ENCODE measurements at places on chromosomes 2 and 18.

DNA sequence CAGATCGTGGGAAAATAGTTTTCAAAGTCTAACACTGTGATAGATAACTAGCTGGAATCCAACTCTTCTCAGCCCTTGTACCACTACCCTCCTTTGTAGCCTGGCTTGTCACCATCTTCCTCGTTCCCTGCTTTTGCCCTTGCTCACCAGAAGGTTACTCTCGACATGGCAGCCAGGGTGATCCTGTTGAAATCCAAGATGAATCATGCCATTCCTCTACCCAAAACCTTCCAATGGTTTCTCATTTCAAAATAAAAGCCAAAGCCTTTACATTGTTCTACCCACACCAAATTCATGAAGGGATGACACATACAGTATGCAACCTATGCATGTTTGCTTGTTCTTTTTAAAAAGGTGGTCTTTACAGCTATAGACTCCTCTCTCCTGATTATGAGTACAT is 45.7 kb downstream of the STAT4 start:
- H3K4me3 ChIP-seq = no peak overlapping the region
- no peaks in the 10 kb centered on the region for H3K4me1 ChIP-seq
- DNase-seq = no peak
- no peaks in the 10 kb centered on the region for H3K36me3 ChIP-seq
- H3K27ac ChIP-seq = no peak overlapping the region

GRCh38 chr18:29184654-29185053 is 1007.7 kb upstream of the CDH2 start:
- H3K27me3 ChIP-seq = no peaks in the 10 kb centered on the region
- no peak overlapping the region for H3K4me3 ChIP-seq
- H3K27ac ChIP-seq = no peak overlapping the region
- no peak for DNase-seq
- H3K4me1 ChIP-seq = no peaks in the 10 kb centered on the region

GRCh38 chr18:44602845-44603244 is 77.8 kb upstream of the SETBP1 start:
- no peaks in the 10 kb centered on the region for H3K36me3 ChIP-seq
- no peaks in the 10 kb centered on the region for H3K4me1 ChIP-seq
- no peaks in the 10 kb centered on the region for H3K27me3 ChIP-seq
- no peak overlapping the region for H3K4me3 ChIP-seq
- no peak overlapping the region for H3K27ac ChIP-seq

DNA sequence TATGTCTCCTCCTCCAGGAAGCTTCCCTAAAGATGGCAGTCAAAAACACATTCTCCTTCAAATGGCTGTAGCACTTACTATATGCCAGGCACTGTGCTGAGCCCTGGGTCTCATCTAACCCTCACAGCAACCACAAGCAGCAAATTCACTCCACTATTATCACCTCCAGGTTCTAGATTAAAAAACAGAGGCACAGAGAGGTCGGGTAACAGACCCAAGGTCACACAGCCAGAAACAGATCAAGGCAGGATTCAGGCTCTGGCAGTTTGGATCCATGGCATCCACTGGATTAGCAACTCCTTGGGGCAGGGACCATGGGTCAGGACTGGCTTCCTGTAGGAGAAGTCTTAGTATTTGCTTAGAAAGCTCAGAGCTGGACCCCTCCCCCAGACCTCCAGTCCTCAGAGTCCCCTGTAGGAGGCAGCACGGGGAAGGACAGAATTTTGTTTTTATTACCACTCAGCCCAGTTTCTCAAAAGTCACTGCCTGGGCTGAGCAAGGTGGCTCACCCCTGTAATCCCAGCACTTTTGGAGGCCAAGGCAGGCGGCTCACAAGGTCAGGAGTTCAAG is 34.4 kb downstream of the ZFP36L2 start:
- no peaks in the 10 kb centered on the region for H3K27me3 ChIP-seq
- DNase-seq = no peak
- no peaks in the 10 kb centered on the region for H3K4me1 ChIP-seq
- H3K4me3 ChIP-seq = no peak overlapping the region
- no peaks in the 10 kb centered on the region for H3K36me3 ChIP-seq

DNA sequence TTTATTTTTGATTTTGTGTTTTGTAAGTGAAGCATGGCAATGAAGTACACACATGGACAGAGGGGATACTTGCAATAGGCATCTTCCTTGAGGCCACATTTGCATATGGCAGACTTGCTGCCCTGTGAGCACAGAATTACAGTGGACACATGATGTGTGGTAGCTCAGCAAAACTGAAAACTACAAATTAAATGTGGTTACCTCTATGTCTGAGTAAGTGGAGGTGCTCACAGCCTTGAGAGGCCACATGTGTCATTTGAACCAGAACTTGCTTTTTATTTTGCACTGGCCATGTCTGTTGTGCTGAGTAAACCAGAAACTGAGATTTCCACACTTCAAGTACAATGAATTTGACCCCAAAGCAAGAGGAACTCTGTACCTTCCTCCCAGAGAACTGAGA is 998.5 kb upstream of the NXPH2 start:
- no peak for DNase-seq
- no peaks in the 10 kb centered on the region for H3K4me1 ChIP-seq
- H3K27ac ChIP-seq = no peak overlapping the region
- H3K27me3 ChIP-seq = no peaks in the 10 kb centered on the region
